CD8-positive, alpha-beta memory T cell (primary cell): ENCODE measurements at places on chromosomes 3 and 15.

DNA sequence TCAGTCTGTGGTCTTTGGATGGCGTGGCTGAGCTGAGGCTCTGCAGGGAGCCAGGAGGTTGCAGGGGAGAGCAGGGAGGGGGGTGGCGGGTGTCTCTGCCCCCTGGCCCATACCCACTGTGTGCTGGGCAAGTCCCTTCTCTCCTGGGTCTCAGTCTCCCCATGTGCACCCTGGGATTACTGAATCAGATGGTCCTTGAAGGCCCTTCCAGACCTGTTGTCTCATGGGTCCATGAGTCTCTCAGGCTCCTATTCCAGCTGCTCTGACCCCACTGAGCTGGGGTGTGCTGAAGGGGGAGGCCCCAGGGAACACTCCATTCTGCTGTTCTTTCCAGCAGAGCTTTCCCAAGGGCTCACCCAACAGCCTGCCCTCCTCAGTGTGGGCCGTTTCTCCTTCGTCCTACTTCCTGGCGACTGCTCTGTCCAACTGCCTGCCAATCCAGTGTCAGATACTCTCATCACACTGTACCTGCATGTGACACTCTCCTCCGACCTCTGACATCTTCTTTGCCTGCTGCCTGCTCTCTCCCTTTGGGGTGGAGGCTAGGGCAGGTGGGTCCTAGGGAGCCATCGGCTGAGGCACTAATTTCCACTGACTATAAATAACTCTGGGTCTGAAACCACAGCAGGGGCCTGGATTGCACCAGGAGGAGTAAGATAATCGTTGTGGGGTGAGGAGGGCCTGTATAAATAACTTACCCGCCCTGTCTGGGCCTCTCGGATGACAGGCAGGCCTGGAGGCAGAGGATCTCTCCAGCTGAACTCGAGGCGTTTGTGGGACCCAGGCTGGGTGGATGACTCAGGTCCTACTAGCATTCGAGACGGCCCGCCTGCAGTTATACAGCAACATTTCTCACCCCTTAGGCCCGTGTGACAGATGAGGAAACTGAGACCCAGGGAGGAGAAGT is 67.1 kb downstream of the ATP2B2 start:
- no peak for DNase-seq
- peaks cover 22% of the 10 kb centered on the region for H3K4me1 ChIP-seq
- H3K4me3 ChIP-seq, result no peak overlapping the region
- no peak overlapping the region for H3K27ac ChIP-seq
- H3K36me3 ChIP-seq, result no peaks in the 10 kb centered on the region

- no peak for DNase-seq
- H3K36me3 ChIP-seq, result no peaks in the 10 kb centered on the region
- H3K27me3 ChIP-seq, result no peaks in the 10 kb centered on the region
- no peak overlapping the region for H3K4me3 ChIP-seq
Measured at GRCh38 chr3:172294223-172294806, 153.9 kb downstream of the GHSR start.

DNA sequence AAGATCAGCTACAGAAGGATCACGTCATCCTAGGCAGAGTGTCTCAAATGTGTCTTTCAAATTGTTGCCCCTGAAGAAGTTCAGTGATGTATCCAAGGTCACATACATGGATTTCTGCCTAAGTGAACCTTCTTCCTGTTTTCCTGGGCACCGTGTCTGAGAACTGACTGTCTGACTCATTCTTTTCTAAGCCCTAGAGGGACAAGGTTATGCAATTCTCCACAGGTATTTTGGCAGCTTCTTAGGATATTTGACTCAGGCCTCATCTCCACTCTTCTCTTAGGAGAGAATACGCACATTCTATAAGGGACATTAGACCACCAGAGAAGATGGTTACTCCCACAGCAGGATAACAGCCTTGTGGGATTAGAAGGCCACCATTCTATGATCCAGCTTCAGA is 391.9 kb upstream of the THBS1 start:
- no peak for DNase-seq
- no peaks in the 10 kb centered on the region for H3K4me1 ChIP-seq
- no peak overlapping the region for H3K4me3 ChIP-seq
- no peak overlapping the region for H3K27ac ChIP-seq
- H3K36me3 ChIP-seq, result no peaks in the 10 kb centered on the region
- H3K27me3 ChIP-seq, result no peaks in the 10 kb centered on the region

- no peaks in the 10 kb centered on the region for H3K4me1 ChIP-seq
- H3K4me3 ChIP-seq, result no peak overlapping the region
- H3K27ac ChIP-seq, result no peak overlapping the region
Measured at GRCh38 chr3:1191026-1191425, 98.2 kb downstream of the CNTN6 start.

DNA sequence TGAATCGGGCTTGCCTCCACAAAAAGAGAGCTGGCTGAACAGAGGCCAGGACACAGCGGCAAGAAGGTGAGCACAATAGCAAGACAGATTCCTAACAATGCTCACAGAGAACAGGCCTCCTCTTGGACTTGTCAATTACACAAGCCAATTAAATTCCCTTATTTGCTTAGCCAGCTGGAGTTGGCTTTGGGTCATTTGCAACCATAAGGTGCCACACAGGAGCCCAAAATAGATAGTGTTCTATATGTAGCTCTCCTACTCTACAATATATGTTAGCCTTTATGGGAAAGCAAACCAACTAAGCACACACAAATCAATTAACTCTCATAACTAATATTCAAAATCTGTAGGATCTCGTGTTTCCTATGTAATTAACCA is 335.6 kb downstream of the FOXP1 start:
- DNase-seq, result no peak
- no peak overlapping the region for H3K4me3 ChIP-seq
- no peaks in the 10 kb centered on the region for H3K36me3 ChIP-seq
- no peaks in the 10 kb centered on the region for H3K27me3 ChIP-seq
